Stimulated activated CD4-positive, alpha-beta T cell treated with anti-CD3 and anti-CD28 coated beads, Interleukin-1b, Interleukin-23, amount 100 ng/mL, for 1 hour (primary cell): ENCODE measurements at places on chromosomes 12 and 14.

- DNase-seq, result no peak
These were observed 389.6 kb downstream of the LRIG3 start for GRCh38 chr12:58530742-58531062.

GRCh38 chr12:62914443-62915203 lies 20.3 kb downstream of the PPM1H start:
- no peak for DNase-seq

DNA sequence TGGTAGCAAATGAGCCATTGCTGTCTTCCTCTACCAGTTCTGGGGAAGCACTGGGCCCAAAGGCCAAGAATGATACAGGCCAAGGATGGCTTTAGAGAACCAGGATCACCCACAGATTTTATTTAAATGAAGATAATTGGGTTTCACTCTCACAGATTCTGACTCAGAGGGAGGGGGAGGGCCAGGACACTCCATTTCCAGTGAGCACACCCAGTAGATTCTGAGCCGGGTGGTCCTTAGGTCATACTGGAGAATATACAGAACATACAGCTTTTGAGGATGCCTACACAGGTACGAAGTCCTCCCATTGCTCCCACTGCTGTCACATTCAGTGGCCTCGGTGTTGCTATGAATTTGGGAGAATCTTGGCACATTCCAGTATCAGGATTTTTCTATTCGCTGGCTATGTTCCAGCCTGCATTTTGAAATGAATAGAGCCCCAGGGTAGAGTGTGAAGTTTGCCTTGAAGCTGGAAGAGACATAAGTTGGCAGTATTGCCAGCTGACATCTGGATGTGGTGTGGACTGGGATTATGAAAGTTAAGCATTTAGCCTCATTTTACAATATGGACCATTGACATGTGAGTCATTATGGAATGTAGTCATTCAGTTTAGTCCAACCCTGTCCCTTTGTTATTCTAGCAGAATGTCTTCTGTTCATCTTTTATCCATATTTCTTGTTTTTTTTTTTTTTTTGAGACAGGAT lies 45.8 kb upstream of the POC1B start:
- no peak for DNase-seq

- no peak for DNase-seq
These were observed 43.4 kb upstream of the ST8SIA1 start for GRCh38 chr12:22377731-22378496.

GRCh38 chr12:7047306-7047705 lies 13.2 kb upstream of the C1S start:
- no peak for DNase-seq

DNA sequence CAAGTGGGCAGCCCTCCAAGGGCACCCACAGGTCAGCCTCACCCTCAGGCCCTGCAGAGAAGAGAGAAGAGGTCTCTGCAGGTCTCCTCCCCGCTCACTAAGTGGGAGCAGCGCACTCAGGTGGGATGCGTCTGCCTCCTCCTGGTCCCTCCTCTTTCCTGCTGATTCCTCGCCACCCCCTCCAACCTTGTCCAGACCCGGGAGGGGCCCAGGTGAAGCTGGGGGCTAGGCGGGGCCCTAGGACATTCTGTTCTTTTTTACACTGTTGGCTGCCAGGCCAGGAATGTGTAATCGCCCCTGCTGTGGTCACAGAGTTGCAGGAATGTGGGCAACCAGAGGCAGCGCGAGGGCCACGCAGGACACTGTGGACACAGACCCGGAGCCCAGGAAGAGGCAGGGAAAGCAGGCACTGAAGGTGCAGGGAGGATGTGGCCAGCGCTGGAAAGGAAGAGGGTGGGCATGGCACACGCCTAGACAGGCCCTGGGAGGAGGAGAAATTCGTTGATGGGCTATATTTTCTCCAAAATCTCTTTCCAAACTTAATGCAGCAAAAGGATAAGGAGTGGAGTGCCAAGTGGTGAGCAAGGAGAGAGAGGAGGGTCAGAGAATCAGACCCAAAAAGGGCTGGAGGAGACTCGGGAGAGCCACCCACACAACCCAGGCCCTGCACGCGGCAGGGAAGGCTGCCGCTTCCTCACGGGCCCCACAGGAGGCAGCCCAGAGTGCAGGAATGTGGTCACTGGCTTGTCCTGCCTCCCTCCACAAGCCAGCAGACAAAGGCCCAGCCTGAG lies 911 bp upstream of the SCNN1A start:
- DNase-seq, result no peak

DNA sequence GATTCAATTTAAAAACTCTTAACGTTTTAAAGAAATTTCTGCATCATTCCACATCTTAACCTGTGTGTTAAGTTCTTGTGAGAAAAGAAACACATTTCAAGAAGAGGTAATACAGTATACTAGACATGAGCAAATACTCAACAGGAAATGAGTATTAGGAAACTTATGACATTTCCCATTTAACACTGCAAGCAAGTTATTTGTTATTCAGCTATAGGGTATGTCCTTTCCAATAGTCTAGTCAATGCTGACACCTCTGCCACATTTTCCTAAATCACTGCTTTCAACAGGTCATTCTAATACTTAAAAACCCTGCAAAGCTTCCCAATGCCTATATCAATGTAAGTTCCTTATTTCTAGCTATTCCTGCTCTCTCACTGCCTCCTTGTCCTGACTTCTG lies 93.1 kb downstream of the DDHD1 start:
- no peak for DNase-seq

DNA sequence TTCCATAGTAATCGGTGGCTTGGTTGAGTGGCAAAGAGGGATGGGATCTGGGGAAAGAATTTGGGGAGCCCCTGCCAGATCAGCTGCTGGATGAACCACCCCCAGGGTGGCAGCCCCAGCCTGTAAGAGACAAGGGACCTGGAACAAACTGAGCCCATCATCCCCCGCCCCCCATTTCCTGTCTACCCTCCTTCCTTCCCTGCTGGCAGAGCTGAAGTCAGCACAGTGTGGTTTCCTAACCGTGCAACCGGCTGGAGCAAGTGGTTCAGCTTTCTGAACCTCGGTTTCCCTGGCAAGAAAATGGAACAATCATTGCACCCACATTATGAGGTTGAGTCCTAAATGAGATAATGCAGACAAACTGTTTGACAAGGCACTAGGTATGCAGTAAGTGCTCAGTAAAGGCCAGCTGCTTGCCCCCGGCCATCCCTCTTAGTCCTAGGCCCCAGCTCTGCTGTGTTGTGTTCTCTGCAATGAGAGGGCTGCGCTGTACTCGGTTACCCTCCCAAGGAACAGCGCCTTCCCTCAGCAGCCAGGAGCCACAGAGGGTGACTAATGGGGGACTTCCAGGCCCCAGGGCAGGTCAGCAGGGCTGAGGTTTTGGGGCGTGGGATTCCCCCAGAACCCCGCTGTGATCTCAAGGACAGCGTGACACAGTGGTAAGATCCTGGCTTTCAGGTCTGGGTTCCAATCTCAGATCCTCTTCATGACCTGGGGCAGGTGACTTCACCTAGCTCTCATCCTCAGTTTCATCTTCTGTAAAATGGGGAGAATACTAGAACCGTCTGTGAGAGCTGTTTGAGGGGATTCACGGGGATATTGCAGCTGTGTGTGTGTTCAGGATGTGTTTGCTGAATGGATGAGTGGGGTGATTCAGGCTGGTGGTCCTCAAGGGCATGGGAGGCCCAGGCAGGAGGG lies 16.5 kb downstream of the SELPLG start:
- DNase-seq, result peak; percentile 46

- no peak for DNase-seq
These were observed 317.2 kb downstream of the TMEM121 start for GRCh38 chr14:105843444-105844046.

GRCh38 chr14:25048170-25049016 lies 1.6 kb downstream of the STXBP6 start:
- no peak for DNase-seq

- DNase-seq, result peak; percentile 78
These were observed at the start of gene CDK17 for GRCh38 chr12:96399919-96400630. TSS of gene CDK17 (minus strand) at chr12:96400439. CDS start at chr12:96334836, 65,603 bp downstream.

DNA sequence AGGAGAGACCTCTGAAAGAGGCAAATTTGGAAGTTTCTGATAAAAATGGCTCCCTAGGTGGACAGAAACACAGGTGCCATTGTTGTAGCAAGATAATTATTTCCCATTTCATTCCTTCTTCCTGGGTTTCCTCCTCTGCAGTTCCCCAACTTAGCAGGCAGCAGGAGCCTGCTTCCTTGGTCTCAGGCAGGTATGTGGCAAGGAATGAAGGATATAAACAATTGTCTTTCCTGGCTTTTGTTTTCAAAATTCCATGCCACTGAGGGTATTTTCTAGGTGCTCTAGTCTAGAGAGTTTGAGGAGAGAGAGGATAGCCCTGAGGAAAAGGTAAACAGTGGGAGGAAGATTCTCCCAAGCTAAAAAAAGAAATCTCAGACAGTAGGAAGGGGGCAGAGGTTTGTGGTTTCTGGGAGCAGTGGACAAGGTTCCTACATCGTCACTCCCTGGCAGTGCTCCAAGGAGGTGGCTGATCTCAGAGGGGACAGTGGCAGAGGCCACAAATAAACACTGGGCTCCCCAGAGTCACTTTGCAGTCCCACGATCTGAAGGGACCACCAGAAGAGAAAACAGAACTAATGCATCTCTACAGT lies 82.6 kb upstream of the IGF1 start:
- DNase-seq, result no peak

- no peak for DNase-seq
These were observed 58.5 kb upstream of the METAP2 start for GRCh38 chr12:95415451-95415850.

GRCh38 chr14:59630288-59630963 lies 53.8 kb upstream of the CCDC175 start:
- no peak for DNase-seq

DNA sequence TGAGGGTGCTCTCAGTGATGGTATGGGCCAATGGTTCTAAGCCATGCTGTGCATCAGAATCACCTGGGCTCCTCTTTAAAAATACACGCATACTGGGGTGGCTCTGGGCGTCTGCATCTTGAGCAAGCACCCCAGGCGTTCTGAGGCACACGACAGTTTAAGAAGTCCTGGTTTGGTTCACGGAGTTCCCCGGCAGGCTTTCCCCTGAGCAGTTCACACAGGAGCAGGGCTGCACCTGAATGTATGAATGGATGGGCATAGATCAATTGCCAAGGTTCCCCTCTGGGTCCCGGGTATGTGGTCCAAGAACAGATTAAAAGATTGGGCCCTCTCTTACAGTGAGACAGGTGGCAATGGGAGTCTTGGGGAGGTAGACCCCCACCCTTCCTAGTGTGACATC lies 395.3 kb downstream of the DPF3 start:
- DNase-seq, result no peak

DNA sequence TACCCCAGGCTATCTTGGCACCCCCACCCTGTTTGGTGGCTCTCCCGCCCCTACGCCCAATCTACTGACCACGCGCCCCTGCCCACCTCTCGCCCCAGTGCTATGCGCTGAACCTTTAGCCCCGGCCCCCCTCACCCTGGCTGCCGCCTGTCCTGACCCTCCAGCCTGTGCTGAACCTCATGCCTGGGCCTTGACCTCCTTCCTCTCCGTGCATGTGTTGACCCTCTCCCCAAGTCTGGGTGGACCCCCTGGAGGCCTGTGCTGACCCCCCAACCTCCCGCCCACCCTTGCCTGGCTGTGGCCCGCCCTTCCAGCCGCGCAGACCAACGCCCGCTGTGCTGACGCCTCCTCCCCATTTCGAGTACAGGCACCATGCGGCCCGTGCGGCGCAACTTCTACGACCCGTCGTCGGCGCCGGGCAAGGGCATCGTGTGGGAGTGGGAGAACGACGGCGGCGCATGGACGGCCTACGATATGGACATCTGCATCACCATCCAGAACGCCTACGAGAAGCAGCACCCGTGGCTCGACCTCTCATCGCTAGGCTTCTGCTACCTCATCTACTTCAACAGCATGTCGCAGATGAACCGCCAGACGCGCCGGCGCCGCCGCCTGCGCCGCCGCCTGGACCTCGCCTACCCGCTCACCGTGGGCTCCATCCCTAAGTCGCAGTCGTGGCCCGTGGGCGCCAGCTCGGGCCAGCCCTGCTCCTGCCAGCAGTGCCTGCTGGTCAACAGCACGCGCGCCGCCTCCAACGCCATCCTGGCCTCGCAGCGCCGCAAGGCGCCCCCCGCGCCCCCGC lies 20.7 kb downstream of the DTX1 start:
- DNase-seq, result no peak
